SJSA1 (cell line): ENCODE measurements at places on chromosomes 6 and 20. TPM values are rescaled to one million over a fixed set of nuclear protein-coding genes. Genes with fewer than 3 reads are reported as not detected.

Gene ROS1
- total RNA-seq, result not detected in 2 replicates

Gene OPN5
- not detected in 2 replicates for total RNA-seq

Gene TRIM15
- total RNA-seq, result not detected in 2 replicates

Gene CFAP61
- not detected in 2 replicates for total RNA-seq

Gene PSORS1C2
- not detected in 2 replicates for total RNA-seq

Gene ANKEF1
- total RNA-seq, result 0.18 and 0.25 TPM in 2 replicates

Gene CASP8AP2
- total RNA-seq, result 15.1 and 21.1 TPM in 2 replicates

Gene PPP1R14C
- not detected in 2 replicates for total RNA-seq

Gene PAX1
- not detected in 2 replicates for total RNA-seq

Gene SAPCD1
- total RNA-seq, result 1.4 TPM in 1 of 2 replicates, not detected in the other

Gene ELOVL4
- total RNA-seq, result 1.2 and 1.3 TPM in 2 replicates

Gene RUNX2
- 4.9 and 10.3 TPM in 2 replicates for total RNA-seq

Gene TP53RK
- total RNA-seq, result 28.9 and 30.1 TPM in 2 replicates

Gene VSX1
- not detected in 2 replicates for total RNA-seq

Gene ANGPT4
- not detected in 2 replicates for total RNA-seq

Gene OR12D1
- not detected in 2 replicates for total RNA-seq

Gene OPRL1
- 0.09 and 0.16 TPM in 2 replicates for total RNA-seq

Gene ADGRB3
- total RNA-seq, result not detected in 2 replicates
